Fibroblast of skin of scalp (primary cell): ENCODE measurements at places on chromosomes 3 and 15.

DNA sequence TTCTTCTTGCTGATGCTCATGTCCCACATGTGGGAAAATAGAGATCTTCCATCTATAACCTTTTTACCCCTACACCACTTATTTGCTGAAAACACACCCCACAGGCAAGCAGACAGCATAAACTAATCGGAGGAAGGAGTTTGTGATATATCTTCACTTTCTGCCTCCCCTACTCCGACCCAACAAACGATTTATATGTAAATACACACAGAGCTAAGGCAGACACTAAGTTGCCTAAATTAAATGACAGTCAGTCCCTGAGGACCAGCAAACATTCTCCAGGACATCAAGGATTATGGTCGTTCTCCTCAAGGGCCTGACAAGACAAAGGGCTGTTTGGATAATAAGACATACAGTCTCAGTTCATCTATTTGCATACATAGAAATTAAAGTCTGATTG, 552.5 kb downstream of the ROBO1 start:
- no peak for DNase-seq

- DNase-seq = peak; percentile 100
These were observed at the start of gene ZBTB11 for GRCh38 chr3:101676765-101677435. Gene ZBTB11 (minus strand): TSS chr3:101677132. CDS start chr3:101676914, 218 bp downstream.

GRCh38 chr3:189636048-189636447, 4.9 kb downstream of the TP63 start:
- no peak for DNase-seq

GRCh38 chr3:165159760-165160421, 36.3 kb downstream of the SLITRK3 start:
- no peak for DNase-seq

GRCh38 chr3:58418227-58418626, 15.4 kb downstream of the PDHB start:
- DNase-seq = no peak

GRCh38 chr3:155979746-155980145, 109.3 kb downstream of the GMPS start:
- DNase-seq = no peak

DNA sequence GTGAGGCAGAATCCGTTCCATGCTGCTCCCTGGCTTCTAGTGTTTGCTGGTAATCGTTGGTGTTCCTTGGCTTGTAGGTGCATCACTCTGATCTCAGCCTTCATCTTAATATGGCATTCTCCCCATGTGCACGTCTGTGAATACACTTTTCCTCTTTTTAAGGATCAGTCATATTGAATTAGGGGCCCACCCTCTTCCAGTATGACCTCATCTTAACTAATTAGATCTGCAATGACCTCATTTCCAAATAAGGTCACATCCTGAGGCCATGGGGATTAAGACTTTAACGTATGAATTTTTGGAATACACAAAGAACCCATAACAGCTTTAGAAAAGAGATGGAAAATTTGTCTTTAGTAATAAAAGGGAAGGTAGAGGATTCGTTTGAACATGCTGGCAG, 34.1 kb upstream of the MASP1 start:
- no peak for DNase-seq

DNA sequence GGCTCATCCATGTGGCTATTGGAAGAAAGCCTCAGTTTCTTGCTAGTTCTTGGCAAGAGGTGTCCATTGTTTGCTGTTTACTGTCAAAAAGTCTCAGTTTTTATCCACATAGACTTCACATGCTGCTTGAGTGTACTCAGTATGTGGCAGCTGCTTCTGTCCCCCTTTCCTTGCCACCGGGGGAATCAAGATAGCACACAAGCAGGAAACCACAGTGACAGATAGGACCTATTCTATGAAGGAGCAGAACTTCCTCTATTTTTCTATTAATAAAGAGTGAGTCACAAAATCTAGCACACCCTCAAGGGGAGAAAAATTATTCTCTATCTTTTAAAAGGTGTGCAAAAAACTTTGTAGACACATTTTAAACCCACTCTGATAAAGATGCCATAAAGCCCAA, 121.4 kb upstream of the GMNC start:
- no peak for DNase-seq

- no peak for DNase-seq
These were observed 300.0 kb downstream of the IGSF11 start for GRCh38 chr3:118734664-118735063.

- peak; percentile 11 for DNase-seq
These were observed 11.5 kb downstream of the NUDT16 start for GRCh38 chr3:131393051-131393450.

- DNase-seq = peak; percentile 58
These were observed 48.7 kb upstream of the IREB2 start for GRCh38 chr15:78389322-78389721.

GRCh38 chr15:100986158-100986896, 67.2 kb downstream of the LRRK1 start:
- no peak for DNase-seq

- DNase-seq = peak; percentile 91
These were observed 277.4 kb downstream of the ROBO1 start for GRCh38 chr3:79490165-79491028.

DNA sequence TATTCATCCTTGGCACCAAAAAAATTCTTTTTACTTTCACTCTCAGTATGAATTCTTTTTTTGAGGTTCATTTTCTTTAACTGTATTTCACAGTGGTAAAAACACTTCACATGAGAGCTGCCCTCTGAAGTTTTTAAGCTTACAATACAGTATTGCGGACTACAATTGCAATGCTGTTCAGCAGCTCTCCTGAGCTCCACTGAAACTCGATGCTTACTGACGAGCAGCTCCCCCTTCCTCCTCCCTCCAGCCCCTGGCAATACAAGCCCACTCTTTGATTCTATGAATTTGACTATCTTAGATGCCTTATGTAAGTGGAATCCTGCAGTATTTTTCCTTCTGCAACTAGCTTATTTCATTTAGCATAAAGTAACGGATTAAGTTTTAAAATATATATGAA, 183.4 kb downstream of the ADAMTS17 start:
- DNase-seq = no peak

- DNase-seq = peak; percentile 33
These were observed 31.8 kb downstream of the SLC7A14 start for GRCh38 chr3:170553788-170554757.

- peak; percentile 96 for DNase-seq
These were observed 31.0 kb downstream of the ANP32A start for GRCh38 chr15:68789534-68790241.

GRCh38 chr3:128188956-128189355, 35.7 kb downstream of the EEFSEC start:
- no peak for DNase-seq

DNA sequence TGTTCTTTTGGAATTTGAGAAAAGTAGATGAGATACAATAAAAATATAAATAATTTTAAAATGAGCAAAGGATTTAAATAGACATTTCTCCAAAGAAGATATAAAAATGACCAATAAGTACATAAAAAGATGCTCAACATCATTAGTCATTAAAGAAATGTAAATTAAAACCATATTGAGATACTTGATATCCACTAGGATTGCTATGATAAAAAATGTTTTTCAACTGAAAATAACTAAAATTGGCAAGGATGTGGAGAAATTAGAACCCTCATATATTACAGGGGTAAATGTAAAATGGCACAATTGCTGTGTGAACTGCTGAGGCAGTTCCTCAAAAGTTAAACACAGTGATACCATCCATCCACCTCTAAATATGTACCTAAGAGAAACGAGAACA, 38.8 kb downstream of the LRRFIP2 start:
- peak; percentile 46 for DNase-seq

GRCh38 chr3:47261301-47261700, 21.3 kb downstream of the KIF9 start:
- no peak for DNase-seq

GRCh38 chr3:184629555-184630160, 68.1 kb downstream of the EPHB3 start:
- no peak for DNase-seq

DNA sequence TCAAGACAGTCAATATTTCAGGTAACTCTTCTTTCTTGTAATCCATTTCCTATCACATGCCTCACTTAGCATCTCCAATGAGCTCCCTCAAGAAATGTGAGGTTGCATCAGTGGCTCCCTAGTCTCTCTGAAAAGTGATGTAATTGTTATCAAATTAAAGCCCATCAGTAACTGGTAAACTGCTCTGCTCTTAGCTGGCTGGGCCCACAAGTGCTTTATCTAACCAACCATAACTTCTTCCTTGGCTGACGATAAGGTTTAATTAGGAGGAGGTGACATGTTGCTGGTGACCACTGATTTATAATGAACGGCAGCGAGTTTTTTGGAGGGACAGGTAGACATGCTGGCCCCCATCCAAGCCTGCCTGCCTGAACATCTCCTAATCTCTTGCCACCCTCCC, 79.6 kb downstream of the RTP4 start:
- no peak for DNase-seq

GRCh38 chr3:40997711-40998519, 201.4 kb upstream of the CTNNB1 start:
- DNase-seq = peak; percentile 7

DNA sequence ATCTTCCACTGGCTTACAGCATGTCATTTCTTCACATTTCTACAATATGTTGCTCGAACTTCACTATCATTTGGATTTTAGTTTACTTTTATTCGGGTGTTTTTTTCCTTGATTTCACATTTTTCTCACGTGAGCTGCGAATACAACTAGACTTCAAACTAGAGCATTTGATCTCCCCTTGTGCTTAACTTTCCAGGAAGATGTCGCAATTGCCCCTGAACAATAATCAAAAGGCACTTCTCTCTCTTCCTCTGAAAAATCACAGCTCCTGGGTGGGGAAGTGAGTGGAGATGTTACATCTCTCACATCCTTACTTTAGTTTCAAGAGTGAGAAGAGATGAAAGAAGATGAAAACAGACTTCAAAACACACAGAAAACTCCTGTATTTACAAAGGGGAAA, 587.9 kb downstream of the TBL1XR1 start:
- DNase-seq = no peak

DNA sequence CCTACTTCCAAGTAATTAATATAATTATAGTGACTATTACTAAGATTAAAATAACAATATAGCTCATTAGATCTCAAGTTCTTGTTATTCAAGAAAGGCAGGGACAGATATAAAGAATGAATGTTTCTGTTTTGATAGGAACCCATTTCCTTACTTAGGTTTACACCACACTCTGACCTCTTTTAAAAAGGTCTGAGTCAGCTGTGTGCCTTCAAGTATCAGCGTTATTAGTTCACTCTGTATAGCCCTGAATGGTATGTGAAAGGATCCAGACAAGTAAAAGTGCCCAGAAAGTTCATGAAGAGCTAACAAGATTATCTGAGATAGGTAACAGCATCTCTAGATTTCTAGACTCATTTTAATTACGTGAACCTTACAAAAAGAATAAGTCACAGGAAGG, 28.9 kb downstream of the PDCD10 start:
- DNase-seq = peak; percentile 9

DNA sequence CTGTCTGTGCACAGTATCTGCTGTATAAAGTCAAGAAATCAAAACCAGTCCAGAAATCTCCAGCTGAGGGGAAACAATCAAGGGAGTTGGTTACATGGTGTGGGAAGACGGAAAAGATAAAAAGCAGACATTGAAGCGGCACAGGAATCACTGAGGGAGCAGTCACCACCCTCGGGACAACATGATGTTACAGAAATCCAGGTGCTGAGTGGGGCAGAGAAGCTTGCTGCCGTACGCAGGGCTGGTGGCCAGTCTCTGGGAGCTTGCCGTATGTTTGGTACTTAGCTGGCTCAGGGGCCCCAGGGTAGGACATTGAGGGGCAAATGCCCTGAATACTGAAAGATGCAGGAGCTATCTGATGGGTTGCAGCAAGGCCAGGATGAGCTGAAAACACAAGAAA, 237.9 kb downstream of the EDEM1 start:
- DNase-seq = no peak

DNA sequence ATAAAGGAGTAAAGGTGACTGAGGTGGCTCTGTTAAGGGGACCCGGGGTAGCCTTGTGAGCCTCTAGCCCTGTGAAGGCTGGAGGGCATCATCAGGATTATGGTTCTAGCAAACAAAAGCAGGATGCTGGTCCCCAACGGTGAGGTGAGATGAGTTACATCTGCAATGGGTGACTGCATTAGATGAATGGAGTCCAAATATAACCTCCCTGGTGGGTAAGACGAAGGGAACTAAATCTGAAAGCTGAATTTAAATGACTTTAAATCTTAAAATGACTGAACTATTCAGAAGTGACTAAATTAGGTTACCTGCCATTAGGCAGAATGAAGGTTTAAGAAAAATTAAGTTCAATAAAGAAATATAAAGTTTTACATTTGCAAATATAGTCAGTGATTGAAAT, 4.6 kb upstream of the HLTF start:
- DNase-seq = no peak

- DNase-seq = no peak
These were observed 24.8 kb upstream of the RIOX2 start for GRCh38 chr3:97996988-97997387.

DNA sequence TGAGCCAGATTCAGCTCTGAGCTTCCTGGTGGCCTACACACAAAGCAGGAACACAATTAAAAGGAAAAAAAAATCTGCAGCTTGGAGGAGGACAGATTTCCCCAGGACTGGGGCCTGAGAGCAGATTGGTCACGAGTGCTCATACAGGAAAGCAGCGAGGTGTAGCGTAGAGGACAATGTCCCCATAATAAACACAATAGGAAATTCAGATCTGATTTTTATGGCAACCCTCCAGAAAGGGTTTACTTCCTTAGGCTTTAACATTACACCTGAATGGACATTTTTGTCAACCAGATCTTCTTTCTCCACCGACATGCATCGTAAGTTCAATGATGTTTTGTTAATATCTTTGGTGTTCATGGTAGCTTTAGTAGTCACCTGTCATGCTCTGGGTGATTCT, 23.3 kb downstream of the SLC6A20 start:
- DNase-seq = no peak

DNA sequence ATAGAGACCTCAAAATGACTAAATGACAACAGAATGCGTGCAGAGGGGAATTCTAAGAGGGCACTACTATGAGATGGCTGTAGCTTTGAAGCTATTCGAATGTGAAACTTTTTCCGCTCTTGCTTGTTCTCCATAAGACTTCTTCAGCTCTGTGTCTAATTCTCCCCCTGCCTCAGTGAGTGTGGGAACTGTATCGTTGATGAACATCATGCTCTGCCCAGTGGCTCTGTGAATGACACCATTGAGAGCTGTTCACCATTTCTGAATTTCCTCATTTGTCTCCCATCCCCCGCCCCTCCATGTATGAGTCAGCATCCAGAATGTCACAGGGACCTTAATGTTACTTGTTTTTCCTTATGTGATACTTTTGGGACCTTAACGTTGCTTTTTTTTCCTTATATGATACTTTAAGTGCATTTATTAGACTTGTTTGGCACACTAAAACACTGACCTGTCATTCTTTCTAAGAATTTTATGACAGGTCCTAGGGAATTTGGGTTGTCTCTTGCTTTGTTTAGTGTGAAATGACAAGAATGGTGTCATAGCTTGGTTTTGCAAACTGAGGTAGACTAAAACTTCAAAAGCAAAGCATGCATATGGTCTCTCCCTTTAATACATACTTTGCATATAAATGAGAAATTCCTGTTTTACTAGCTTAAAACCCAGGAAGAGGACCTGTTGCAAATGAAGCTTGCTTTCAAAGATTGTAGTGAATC, 99.6 kb downstream of the FNDC3B start:
- peak; percentile 58 for DNase-seq

- DNase-seq = no peak
These were observed 20.2 kb upstream of the SLC41A3 start for GRCh38 chr3:126104028-126104635.
